ENCODE measurements at places on chromosomes 1 and 21. TPM values are rescaled to one million over a fixed set of nuclear protein-coding genes. Genes with fewer than 3 reads are reported as not detected.

DNA sequence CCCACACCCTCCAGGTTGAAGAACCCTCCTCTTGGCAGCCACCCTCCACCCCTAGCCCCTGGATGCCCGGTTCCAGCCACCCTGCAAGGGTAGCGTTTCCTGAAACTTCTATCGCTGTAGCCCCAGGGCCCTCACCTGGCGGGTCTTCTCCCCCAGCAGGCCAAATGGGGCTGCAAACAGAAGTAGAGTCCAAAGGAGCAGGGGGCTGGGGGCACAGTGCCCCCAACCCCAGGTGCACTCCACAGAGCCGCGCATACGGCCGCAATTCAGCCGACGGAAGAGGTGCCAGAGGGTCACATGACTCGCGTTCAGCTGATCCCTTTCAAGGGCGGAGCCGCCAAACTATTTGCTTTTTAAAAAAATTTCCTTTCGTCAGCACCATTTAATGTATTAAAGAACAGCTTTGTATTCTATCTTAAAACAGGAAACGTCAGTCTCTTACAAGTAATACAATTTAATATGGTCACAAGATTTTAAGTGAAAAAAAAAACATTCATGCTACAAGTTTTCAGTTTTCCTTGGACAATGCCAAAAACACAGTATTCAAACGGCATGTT, at the start of gene GLMP:
Gene GLMP, minus strand, starts transcription at position 289 of the 557 bp plus-strand sequence. Its CDS starts 34 bp downstream, at position 255.
- peak; percentile 70 for DNase-seq

DNA sequence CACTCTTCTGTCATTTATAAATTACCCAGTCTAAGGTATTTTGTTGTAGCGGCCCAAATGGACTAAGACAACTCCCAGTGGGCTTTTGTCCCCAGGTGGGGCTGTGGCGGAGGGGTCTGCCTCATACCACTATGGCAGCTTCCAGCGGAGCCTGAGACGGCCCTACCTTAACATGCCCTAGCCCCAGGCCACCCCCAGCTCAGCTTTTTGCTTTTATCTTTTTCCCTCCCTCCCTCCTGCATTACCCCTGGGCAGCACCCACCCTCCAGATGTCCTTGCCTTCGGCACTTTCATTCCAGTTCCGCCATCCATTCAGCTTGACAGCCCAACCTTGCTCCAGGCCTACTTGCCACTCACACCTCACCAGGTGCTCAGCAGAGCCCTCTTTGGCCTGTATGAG, 307.3 kb downstream of the PTPRU start:
- no peak for DNase-seq

GRCh38 chr1:155776414-155776813, 80.6 kb downstream of the GON4L start:
- DNase-seq, result no peak

TPTE gene
- total RNA-seq, result not detected

MORC3 gene
- total RNA-seq, result 79.1 TPM

ADGRL2 gene
- 172 TPM for total RNA-seq

- DNase-seq, result no peak
Measured at GRCh38 chr1:226813671-226814591, 56.5 kb upstream of the PSEN2 start.

ZYG11A gene
- total RNA-seq, result 0.30 TPM

DNA sequence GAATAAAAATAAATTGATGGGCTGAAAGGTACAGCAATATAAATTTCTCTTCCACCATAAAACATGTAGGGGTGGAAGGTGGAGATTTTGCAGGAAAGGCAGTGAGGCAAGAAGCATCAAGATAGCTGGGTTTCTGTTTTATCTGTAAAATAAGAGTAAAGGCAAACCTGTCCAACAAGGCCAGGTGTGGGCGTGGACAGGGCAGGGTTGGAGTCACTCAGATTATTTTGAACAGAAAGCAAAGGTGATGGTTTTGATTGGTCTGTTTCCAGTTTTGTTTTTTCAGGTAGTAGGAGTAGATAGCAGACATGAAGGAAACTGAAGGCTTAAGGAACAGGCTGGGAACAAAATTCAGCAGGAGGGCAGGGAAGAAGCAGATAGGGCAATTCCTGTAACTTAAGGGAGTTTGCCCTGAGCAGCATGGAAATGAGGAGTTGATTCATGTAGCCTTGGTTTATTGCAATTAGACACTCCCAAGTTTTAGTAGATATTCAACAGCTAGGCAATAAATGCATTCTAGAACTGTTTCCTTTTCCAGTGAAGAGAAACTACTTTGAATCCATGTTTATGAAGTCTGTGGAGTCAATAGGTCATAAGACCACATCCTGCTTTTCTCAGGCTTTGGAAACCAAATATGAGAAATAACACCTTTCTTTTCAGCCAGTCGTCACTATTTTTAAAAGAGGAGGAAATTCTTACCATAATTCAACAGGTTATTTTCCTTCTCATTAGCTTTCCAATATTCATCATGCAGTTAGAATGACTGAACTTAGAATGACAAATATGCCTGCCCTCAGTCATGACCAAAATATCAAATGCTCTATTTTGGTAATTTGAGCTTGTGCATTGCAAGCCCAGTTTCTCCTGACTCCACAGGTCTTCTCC, 38.7 kb upstream of the CD55 start:
- peak; percentile 39 for DNase-seq

DNA sequence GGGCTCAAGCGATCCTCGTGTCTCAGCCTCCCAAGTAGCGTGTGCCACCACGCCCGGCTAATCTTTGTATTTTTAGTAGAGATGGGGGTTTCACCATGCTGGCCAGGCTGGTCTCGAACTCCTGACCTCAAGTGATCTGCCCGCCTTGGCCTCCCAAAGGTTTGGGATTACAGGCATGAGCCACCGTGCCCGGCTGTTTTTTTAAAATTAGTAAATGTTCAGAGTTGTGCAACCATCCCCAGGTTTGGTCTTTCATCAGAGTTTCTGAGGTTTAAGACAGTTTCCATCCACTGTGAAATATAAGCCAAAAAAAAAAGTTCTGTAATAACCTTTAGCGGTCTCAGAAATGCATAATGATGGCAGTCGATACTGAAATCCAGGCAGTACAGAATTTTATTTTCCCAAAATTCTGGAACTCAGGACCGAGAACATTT, 550 bp upstream of the SYT11 start:
- DNase-seq, result no peak

- DNase-seq, result no peak
Measured at GRCh38 chr1:202966006-202966898, 805 bp downstream of the CYB5R1 start.

GRCh38 chr21:34796518-34797200, 127.9 kb downstream of the CLIC6 start:
- DNase-seq, result no peak

GRCh38 chr1:27166351-27166802, 11.5 kb upstream of the SLC9A1 start:
- no peak for DNase-seq

- DNase-seq, result no peak
Measured at GRCh38 chr21:44496564-44497550, 41.5 kb downstream of the LRRC3 start.

AMY1A gene
- total RNA-seq, result not detected

- DNase-seq, result no peak
Measured at GRCh38 chr1:114009393-114009792, 30.1 kb downstream of the OLFML3 start.

DNA sequence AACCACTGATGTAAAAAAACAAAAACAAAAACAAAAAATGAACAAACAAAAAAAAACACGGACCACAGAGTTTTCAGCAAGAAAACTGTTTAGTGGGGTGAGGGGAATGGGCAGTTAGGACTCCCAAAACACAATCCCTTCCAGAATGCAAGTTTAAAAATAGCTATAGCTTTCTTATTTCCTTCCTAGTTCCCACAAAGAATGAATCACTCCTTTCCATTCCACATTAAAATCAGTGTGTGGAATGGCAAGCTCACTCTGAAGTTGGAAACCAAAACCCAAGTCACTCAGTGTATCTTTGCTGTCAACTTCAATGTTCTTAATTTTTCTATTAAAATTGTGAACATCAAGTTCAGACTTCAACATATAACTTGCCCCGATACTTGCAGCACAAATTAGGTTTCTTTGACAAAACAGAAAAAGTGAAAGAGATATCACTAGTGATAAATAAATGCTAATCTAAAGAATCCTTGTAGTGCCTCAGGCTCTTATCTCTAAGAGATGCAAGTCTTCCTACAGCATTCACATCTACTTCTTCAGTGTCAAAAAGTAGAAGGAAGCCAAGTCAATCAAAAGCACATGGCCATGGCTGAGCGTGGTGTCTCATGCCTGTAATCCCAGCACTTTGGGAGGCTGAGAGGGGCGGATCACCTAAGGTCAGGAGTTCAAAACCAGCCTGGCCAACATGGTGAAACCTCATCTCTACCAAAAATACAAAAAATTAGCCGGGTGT, 45.5 kb downstream of the TOR3A start:
- no peak for DNase-seq

- no peak for DNase-seq
Measured at GRCh38 chr1:96002969-96003964, 718.3 kb upstream of the PTBP2 start.

SMCP gene
- not detected for total RNA-seq

- DNase-seq, result no peak
Measured at GRCh38 chr1:36349241-36349671, 25.8 kb upstream of the EVA1B start.

DNA sequence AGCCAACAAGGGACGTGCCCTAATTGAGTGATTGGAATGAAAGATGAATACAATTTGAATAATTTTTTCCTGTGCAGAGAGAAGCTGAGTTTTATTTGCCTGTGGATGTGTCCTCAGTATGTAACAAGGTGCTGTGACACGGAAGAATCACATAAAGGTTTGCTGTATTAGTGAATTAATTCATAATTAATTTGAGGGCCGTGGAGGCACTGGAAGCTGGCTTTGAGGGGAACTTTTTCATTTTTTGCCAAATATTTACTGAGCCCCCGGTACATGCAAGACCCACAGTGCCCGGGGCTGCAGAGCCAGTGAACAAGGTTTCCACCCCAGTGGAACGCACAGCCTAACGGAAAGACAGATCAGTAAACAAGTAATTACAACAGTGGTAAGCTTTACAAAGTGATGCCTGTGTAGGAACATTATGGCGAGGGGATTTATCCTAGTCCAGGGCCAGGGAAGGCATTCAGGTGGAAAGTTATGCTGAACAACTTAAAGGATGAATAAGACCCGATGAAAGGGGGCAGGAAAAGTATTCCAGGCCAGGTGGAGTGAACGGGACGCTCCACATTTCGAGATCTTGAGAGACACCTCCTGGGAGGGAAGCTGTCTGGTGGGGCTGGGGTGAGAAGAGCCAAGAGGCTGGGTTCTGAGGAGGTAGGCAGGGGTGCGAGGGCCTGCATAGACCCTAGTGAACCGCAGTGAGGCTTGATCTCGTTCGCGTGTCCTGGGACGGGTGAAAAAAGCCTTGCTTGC, 773 bp upstream of the RCC2 start:
- DNase-seq, result no peak

DNA sequence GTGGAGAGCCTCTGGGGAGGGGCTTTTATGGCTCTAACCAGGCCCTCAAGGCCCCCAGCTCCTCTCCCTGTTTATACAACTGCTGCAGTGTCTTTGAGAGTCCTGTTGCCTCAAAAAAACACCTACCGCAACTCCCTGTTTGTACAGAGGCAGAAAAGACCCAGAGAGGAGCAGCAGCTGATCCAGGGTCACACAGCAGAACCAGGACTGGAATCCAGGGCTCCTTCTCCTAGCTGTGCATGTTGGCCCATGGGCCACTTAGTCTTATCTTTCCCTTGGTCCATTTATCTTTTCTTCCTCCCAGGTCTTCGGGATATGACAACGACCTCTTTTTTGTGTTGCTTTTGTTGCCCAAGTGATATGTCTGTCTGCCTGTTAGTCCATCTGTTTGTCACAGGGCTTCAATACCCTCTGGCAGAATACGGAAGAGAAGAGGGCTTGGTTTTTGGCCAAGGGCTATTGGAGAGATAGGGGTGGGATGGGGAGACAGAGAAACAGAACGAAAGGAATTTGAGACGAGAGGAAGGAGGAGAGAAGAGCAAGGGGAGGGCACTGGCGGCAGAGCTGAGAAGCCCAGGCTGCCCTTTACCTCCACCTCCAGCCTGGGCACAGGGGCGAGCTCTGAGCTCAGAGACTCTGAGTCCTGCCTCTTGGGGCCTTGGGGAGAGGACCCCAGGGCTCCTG, 33.5 kb upstream of the WASF2 start:
- no peak for DNase-seq

DNA sequence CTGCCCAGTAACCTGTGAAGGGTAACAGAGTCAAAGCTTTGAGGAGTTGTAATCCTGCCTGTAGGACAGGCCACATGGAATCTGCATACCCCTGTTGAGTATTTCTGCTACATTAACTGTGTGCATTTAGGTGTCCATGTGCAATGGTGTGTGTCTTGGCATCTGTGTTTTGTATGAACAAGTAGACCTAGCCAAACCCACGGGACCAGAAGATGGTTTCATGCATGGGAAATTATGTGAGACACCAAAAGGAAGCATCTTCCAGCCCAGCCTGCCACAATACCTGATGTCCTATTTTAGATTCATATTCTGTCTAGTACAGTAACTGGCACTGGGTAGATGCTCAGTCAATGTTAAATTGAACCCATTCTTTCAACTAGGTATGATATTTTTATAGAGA, 70.8 kb upstream of the KCND3 start:
- DNase-seq, result no peak

SIK1 gene
- 26.6 TPM for total RNA-seq

GRCh38 chr1:229048896-229049295, 222.0 kb upstream of the RAB4A start:
- no peak for DNase-seq

- DNase-seq, result no peak
Measured at GRCh38 chr1:8665833-8666232, 151.6 kb downstream of the RERE start.

MRPS14 gene
- 30.3 TPM for total RNA-seq

SASS6 gene
- total RNA-seq, result 3.7 TPM

- no peak for DNase-seq
Measured at GRCh38 chr1:82848043-82848442, 1047.3 kb downstream of the ADGRL2 start.

- DNase-seq, result no peak
Measured at GRCh38 chr1:53334781-53335180, 6.9 kb upstream of the LRP8 start.

HAO2 gene
- total RNA-seq, result 0.20 TPM

DNA sequence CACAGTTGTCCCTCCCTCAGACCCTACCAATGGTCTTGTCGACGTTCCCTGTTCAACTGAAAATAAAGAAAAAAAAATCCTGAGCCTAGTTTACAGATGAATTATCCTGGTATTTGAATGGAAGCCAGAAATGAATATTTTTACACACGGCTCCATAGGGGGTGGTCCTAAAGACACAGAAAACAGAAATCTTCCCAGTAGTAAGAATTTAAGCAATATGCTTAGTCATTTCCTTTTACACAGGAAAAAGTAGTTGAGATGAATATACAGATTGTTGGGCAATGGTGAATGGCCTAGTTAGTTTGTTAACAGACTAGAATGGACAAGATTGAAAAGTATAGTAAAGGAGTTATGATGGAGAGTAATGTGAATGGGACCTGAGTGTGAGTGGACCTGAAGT, 67.4 kb downstream of the RGS18 start:
- DNase-seq, result no peak

BARHL2 gene
- not detected for total RNA-seq

NUF2 gene
- 11.9 TPM for total RNA-seq

PIGR gene
- not detected for total RNA-seq
